H1 (cell line): ENCODE measurements at places on chromosomes 4 and X. TPM values are rescaled to one million over a fixed set of nuclear protein-coding genes. Genes with fewer than 3 reads are reported as not detected.

GRCh38 chr4:83010111-83010521, 507 bp downstream of the LIN54 start:
- H3K4me1 ChIP-seq: peaks cover 6% of the 10 kb centered on the region; the same call in 1 of the 2 replicates
- no peak for DNase-seq
- H3K27ac ChIP-seq: 0 out of 2 replicates have a peak overlapping the region, but pooled peaks have one; percentile 68
- peak overlapping the region; percentile 98 for H3K4me3 ChIP-seq
- no peaks in the 10 kb centered on the region for H3K36me3 ChIP-seq
- peaks cover 4% of the 10 kb centered on the region for H3K27me3 ChIP-seq

- no peak for DNase-seq
- no peaks in the 10 kb centered on the region for H3K4me1 ChIP-seq
- H3K36me3 ChIP-seq: no peaks in the 10 kb centered on the region
- H3K27me3 ChIP-seq: no peaks in the 10 kb centered on the region
Observed at GRCh38 chrX:96906741-96907140, 23.0 kb downstream of the RPA4 start.

DNA sequence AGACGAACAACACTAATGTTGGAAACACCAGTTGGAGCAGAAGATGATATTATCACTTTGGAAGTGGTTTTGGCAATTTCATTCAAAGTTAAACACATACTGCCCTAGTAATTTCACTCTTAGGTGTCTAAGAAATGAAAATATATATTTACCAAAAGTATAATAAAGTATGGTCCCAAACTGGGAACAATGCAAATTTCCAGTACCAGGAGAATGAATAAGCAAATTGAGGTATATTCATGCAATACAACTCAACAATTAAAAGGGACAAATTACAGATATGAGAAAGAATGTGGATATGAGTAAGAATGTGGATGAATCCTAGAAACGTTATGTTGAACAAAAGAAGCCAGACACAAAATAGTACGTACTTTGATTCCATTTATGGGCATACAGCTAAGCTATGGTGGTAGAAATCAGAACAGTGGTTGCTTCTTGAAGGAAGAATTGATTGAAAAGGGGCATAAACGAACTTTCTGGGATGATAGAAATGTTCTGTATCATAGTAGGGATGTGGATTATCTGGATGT, 10.0 kb downstream of the ELMOD2 start:
- H3K4me1 ChIP-seq: no peaks in the 10 kb centered on the region
- H3K27me3 ChIP-seq: no peaks in the 10 kb centered on the region
- no peak overlapping the region for H3K4me3 ChIP-seq
- H3K27ac ChIP-seq: no peak overlapping the region
- H3K36me3 ChIP-seq: 0 out of 2 replicates have a peak, but pooled peaks cover 2% of the 10 kb centered on the region

- DNase-seq: no peak
- H3K4me1 ChIP-seq: peaks cover 14% of the 10 kb centered on the region
- H3K36me3 ChIP-seq: no peaks in the 10 kb centered on the region
- H3K4me3 ChIP-seq: no peak overlapping the region
Observed at GRCh38 chrX:119762718-119763117, 4.3 kb downstream of the SOWAHD start.

Gene GPAT3
- 1.8 and 2.0 TPM in 2 replicates for total RNA-seq

GRCh38 chr4:123260653-123261052, 135.9 kb upstream of the SPRY1 start:
- H3K4me3 ChIP-seq: no peak overlapping the region
- no peaks in the 10 kb centered on the region for H3K36me3 ChIP-seq
- H3K4me1 ChIP-seq: no peaks in the 10 kb centered on the region

Gene HMX1
- 0.26 and 0.34 TPM in 2 replicates for total RNA-seq

DNA sequence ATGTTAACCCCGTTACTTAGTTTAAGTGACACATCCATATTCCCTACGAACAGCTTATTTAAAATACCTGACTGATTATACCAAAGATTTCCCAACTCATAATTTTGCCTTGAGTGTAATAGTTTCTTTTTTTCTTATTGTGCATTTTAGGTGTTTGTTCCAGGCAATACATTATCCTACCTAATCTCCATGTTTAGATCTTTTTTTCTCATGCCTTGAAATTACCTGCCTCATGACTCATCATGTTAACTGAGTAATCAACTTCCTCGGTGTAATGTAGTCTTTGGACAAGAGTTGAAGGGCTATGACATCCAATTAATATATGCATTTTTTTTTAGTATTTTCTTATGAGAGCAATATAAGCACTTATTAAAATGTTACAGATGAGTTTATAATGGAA, 228.7 kb upstream of the ANKRD50 start:
- H3K27me3 ChIP-seq: no peaks in the 10 kb centered on the region
- no peak overlapping the region for H3K4me3 ChIP-seq
- no peaks in the 10 kb centered on the region for H3K36me3 ChIP-seq
- DNase-seq: no peak
- H3K4me1 ChIP-seq: 0 out of 2 replicates have a peak, but pooled peaks cover 3% of the 10 kb centered on the region

GRCh38 chr4:110135523-110135922, 62.9 kb downstream of the ELOVL6 start:
- H3K27ac ChIP-seq: no peak overlapping the region
- H3K4me3 ChIP-seq: no peak overlapping the region
- H3K4me1 ChIP-seq: peaks cover 3% of the 10 kb centered on the region
- DNase-seq: no peak

DNA sequence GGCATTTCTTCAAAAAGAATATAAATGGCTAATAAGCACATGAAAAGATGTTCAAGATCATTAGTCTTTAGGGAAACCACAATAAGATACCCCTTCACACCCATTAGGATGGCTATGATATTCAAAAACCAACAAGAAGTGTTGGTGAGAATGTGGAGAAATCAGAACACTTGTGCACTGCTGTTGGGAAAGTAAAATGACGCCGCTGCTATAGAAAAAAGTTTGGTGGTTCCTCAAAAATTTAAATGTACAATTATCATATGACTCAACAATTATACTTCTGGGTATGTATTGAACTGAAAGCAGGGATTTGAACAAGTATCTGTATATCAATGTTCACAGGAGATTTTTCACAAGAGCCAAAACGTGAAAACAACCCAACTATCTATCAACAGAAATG, 29.4 kb upstream of the NEUROG2 start:
- no peaks in the 10 kb centered on the region for H3K4me1 ChIP-seq
- H3K4me3 ChIP-seq: no peak overlapping the region
- no peak overlapping the region for H3K27ac ChIP-seq
- no peaks in the 10 kb centered on the region for H3K27me3 ChIP-seq
- no peaks in the 10 kb centered on the region for H3K36me3 ChIP-seq
- no peak for DNase-seq

DNA sequence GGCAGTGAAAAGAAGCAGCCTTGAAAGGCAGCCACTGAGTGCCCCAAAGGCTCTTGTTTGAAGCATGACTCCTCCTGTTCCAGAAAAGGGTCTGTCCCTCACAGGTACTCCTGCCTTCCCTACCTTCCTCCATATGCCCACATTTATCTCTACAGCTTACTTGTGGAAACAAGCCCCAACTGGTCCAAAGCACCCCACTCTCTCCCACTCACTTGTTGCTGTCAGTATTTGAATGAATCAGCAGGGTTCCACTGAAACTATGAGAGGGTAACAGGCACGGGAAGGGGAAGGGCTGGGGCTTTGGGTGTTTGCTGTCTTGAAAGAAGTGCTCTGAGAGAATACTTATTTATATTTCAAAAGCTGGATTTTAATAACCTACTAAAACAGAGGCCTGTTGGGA, 34.9 kb downstream of the GPR143 start:
- H3K36me3 ChIP-seq: no peaks in the 10 kb centered on the region; the same call in 1 of the 2 replicates
- no peak overlapping the region for H3K27ac ChIP-seq
- DNase-seq: no peak
- no peak overlapping the region for H3K4me3 ChIP-seq

- H3K4me1 ChIP-seq: no peaks in the 10 kb centered on the region
- no peak overlapping the region for H3K4me3 ChIP-seq
- H3K27ac ChIP-seq: no peak overlapping the region
- H3K27me3 ChIP-seq: no peaks in the 10 kb centered on the region
- H3K36me3 ChIP-seq: no peaks in the 10 kb centered on the region
Observed at GRCh38 chr4:88933414-88934160, 123.4 kb downstream of the FAM13A start.

DNA sequence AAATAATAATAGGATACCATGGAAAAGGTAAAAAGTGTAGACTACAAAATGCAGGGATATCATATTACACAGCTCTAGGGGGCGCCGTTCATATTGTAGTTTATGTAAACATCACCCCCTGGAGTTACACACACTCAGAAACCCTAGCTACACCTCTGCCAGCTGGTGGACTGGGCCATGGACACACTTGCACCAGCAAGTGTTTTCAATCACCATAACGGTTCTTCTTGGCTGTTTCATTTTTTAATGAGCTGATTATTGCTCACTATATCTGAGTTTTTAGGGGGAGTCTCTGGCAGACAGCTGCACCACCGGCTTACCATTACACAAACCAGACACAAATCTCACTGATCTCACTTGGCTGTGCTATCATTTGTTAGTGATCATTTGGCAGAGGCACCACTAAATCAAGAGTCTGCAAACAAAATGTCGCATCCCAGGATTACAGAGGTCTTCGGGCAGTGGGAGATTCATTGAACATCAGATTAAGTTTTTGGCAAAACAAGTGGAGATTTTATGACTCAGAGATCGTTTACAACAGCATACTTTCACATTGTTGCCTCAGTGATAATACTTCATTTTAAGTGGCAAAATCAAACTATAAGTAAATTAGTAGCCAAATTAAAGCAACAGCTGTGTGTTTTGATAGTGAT, 185.7 kb downstream of the UNC5C start:
- no peak overlapping the region for H3K27ac ChIP-seq
- H3K36me3 ChIP-seq: no peaks in the 10 kb centered on the region
- H3K27me3 ChIP-seq: no peaks in the 10 kb centered on the region
- peak; percentile 55 for DNase-seq
- H3K4me3 ChIP-seq: no peak overlapping the region

Gene NSUN7
- total RNA-seq: 24.4 and 26.3 TPM in 2 replicates

DNA sequence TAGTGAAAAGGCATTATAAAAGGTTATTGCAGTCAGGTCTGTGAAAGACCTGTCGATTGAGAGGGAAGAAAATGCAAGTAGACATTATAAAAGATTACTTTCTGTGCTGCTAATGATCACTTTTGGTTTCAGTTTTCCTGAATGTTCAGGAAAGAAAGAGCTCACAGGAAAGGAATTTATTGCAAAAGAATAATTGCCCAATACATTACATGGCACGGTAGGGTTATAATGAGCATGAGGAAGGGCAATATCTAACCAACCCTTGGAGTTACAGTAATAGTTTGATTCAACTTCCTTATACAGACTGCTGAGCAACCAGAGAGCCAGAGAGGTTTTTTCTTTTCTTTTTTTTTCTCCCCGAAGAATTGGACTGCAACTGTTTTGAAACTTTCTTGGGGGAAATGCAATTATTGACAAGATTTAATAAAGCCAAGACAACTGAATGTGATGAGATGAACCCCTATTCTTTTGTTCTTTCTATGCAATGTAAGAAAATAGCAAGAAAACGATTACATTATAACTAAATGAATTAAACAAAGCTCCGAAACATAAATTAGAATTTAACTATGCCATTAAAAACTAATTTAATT, 247.0 kb downstream of the C4orf33 start:
- H3K4me1 ChIP-seq: no peaks in the 10 kb centered on the region
- no peaks in the 10 kb centered on the region for H3K36me3 ChIP-seq
- no peak overlapping the region for H3K4me3 ChIP-seq
- no peak overlapping the region for H3K27ac ChIP-seq

DNA sequence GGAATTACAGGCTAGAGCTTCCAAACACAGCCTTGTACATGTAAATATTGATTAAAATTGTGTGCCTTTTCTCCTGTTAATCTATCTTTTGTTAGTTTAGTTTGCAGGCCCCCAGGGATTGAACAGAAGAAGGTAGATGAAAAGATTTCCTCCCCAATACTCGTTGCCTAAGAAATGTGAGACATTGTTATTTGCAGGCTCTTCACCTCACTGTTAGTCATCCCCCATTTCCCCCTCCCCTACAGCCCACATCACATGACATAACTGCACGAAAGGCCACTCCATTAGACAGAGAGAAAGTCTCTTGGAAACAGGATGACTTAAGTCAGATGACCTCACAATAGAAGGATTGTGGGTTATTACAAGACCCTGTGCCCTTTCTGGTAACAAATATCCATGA, 13.3 kb upstream of the MID1 start:
- no peak overlapping the region for H3K4me3 ChIP-seq
- no peaks in the 10 kb centered on the region for H3K4me1 ChIP-seq
- DNase-seq: no peak
- H3K27ac ChIP-seq: no peak overlapping the region

Gene CLDN2
- not detected in 2 replicates for total RNA-seq

Gene SORBS2
- 73.0 and 75.8 TPM in 2 replicates for total RNA-seq

DNA sequence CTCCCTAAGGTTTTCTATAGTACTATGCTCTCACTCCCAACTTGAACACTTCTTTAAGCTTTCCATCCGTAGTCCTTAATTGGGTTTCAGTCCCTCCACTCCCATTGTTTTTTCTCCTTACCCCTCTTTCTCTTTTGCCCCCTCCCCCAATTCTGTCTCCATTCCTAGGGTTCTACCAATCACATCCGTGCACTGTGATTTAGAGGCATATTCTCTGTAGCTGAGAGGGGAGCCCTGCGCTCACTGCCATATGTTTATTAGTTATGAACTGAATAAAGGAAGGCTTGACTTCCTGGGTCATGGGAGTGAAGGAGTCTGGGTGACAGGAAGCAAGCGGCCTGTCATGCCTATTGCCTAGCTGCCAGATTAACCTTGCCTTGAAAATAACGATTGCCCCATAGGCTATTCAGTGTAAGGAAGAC, 471 bp downstream of the MCTS1 start:
- no peak for DNase-seq
- no peaks in the 10 kb centered on the region for H3K27me3 ChIP-seq
- no peaks in the 10 kb centered on the region for H3K4me1 ChIP-seq
- H3K4me3 ChIP-seq: peak overlapping the region; percentile 88
- no peak overlapping the region for H3K27ac ChIP-seq

Gene HSFX3
- not detected in 2 replicates for total RNA-seq

DNA sequence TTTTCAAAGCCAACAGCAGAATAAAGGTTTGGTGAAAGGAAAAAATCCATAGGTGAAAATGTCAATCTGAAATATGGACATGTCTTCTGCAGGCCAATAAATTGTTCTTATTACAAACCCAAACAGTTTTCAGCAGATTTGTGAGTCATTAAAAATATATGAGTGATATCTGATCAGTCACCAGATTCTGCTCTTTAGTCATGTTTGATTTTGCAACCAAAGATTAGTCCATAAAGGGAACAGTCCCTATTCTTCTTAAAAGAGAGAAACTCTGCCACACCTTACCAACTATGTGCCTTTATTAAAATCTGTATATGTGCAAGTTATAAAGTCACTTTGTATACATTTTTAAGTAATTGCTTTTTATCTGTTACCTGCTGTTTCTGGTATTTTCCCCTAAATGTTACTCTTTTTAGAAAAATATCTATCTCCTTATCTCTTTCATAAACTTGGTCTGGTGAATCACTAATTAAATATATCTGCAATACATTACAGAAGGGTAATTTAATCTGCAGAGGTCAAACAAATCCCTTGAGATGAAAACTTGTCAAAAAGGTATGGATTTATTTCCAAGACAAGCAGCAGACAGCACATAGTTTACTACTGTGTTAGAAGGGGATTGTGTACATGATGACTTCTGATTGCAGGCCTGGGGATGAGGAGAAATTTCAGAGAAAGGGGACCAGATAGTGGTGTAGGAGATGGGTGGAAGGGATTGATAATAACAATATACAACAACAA, 322.9 kb upstream of the NWD2 start:
- H3K27ac ChIP-seq: no peak overlapping the region
- H3K4me3 ChIP-seq: no peak overlapping the region
- no peak for DNase-seq
- H3K27me3 ChIP-seq: no peaks in the 10 kb centered on the region
- no peaks in the 10 kb centered on the region for H3K36me3 ChIP-seq
- H3K4me1 ChIP-seq: no peaks in the 10 kb centered on the region

- H3K27ac ChIP-seq: peak overlapping the region; percentile 66
- H3K27me3 ChIP-seq: no peaks in the 10 kb centered on the region
- no peaks in the 10 kb centered on the region for H3K36me3 ChIP-seq
Observed at GRCh38 chr4:145482209-145483037, 770 bp downstream of the SMAD1 start.
